Fibroblast of skin of back (primary cell): ENCODE measurements at places on chromosomes 2 and 18.
A peak's percentile ranks its signal among the peaks of the same experiment; 100 is the strongest.

DNA sequence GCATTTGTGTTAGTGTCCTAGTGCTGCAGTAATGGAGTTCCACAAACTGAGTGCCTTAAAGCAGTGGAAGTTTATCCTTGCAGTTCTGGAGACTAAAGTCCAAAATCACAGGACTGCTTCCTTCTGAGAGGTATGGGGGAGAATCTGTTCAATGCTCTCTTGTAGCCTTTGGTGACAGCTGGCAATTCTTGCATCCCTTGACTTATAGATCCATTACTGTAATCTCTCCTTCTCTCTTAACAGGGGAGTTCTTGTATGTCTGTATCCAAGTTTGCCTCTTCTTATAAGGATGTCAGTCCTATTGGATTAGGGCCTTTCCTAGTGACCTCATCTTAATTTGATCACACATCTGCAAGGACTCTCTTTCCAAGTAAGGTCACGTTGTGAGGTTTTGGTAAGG, 69.9 kb downstream of the XRCC5 start:
- DNase-seq, result peak; percentile 21

DNA sequence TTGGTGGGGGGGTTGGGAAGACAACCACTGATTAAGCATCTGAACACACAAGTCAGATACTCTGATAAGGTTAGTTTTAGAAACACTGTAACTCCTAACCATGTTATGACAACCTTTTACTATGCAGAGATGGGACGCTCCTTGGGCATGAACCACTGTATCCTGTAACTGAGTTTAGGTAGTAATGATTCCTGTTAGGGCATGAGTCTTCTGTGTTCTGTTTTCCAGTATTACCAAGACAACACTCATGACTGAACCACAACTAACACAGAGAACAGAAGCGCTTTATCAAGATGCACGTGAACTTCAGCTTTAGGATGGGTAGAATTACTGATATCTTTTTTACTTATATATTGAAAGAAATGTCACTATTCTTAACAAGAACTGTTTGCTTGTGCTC, 14.1 kb upstream of the CREB1 start:
- no peak for DNase-seq

DNA sequence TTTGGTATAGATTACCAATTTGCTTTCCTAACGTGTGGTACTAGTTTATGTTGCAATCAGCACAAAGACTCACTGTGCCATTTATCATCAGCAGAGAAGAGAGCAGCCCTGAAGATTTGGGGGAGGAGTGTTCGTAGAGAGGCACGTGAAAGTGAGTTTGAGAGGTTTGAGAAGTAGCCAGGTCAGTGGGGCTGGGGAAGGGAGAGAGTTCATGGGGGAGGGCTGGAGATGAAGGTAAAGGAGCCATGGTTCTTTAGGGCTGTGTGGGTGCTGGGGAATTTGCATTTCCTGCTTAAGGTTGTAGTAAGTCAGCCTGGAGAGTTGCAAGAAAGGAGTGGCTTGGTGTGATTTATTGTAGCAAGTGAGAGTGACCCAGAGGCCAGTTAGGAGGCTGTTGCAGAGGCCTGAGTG, 172.1 kb downstream of the NEDD4L start:
- no peak for DNase-seq

GRCh38 chr2:161905389-161906046, 168.5 kb downstream of the DPP4 start:
- peak; percentile 5 for DNase-seq

GRCh38 chr2:161146996-161147395, 13.2 kb upstream of the TANK start:
- no peak for DNase-seq
